NCI-H82 (cell line): ENCODE measurements at places on chromosomes 5 and 9.

DNA sequence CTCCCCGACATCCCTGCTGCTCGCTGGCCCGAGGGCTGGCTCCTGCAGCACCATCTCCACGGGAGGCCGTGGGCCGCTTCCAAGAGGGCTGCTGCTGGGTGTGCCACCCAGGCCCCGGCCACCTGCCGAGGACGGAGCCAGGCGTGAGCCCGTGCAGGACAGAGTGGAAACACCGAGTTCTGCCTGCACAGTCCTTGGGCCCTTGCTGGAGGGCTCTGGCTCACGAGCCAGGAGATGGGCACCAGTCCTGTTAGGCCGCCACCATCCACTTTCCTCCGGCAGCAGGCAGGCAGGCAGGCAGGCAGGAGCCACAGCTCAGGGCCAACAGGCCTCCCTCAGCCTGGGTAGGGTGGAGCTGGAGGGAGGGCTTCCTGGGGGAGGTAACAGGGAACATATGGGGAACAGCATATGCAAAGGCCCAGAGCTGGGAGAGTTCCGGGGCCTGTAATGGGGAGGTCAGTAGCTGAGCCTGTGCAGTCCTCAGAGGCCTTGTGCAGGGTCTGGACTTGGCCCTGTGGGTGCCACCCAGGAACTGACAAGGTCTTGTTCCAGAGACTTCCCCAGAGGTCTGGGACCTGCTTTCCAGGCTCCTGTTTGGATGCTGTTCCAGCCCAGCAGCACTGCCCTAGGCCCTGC lies 31.9 kb downstream of the RXRA start:
- DNase-seq, result no peak

DNA sequence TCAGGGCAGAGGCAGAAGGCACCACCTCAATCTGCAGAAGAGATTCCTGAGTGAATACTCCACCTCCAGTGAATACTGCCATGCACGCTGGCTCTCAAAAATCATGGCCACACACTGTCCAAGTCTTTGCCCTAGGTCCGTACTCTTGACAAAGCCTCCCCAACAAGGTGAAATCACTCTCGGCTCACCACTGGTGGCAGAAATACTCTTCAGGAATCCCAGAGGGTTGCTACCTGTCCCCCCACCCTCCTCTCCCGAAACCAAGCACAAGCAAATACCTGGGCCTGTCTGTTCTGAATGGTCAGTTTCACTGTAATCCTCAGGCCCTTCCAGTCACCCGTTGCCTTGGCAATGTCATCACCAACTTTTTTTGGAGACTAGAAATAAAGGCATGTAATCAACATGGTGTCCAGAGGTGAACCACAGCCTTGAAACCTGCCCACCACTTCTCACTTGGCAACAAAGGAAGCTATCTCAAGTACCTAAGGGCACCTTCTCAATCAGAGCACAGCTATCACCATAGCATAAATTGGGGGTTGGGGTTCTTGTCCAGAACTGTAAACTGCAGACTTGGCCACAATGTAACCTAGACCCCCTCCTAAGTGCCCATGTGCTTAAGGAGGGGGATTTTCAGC lies 1.8 kb downstream of the RPL12 start:
- DNase-seq, result no peak

DNA sequence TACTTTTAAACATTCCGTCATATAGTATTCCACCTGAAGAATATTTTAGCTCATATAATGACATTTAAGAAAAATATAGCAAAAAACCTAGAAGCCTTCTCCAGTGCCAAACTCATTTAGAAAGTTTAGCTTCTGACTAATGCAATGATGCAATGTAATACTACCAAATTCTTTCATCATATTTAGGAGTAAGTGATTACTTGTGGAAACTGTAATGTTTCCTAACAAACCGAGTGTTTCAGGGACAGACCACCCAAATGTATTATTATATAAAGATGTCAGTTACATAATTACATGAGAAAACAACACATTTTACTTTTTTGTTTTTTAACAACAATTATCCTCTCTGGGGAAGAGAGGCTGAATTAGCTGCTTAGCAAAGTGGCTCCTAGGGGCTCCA lies 316.2 kb downstream of the ARL15 start:
- DNase-seq, result no peak

DNA sequence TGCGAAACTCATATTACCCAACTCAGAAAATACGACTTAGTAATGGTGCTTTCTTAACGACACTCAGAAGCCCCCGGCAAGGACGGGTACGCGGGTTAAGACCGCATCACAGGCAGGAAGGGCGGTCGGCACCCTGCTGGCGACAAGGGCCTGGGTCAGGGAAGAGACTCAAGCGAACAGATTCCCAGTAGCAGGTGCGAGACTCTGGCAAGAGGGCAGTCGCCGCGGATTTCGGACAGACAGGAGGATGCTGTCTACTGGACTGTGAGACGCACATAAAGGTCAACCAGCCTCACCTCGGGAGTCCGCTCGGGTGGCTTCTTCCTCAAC lies 398 bp downstream of the RAPGEF6 start:
- DNase-seq, result peak; percentile 75

DNA sequence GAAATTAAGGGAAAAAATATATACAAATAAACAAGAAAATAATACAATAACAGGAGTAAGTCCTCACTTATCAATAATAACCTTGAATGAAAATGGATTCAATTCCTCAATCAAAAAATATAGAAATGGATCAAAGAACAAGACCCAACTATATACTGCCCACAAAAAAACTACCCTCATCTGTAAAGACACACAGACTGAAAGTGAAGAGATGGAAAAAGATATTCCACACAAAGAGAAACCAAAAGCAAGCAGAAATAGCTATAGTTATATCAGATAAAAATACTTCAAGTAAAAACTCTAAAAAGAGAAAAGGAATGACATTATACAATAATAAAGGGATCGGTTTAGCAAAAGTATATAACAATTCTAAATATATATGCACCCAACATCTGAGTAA lies 66.5 kb downstream of the KIAA0825 start:
- no peak for DNase-seq

DNA sequence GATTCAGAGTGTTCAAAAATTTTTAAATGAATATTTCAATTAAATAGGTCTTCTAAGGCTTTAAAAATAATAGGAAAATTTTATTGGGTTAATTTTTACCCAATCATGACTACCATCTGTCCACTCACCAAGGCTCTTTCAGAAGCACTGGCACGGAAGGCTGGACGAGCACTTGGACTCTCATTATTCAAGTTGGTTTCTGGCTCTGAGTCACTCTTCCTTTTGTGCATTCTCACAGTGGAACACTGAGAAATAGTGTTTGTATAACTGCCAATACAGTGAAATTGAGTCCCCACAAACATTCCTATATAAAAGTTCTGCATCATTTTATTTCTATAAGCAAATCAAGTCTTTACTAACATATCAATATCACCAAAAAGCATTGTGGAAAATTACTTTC lies 1149.0 kb downstream of the EFNA5 start:
- no peak for DNase-seq

DNA sequence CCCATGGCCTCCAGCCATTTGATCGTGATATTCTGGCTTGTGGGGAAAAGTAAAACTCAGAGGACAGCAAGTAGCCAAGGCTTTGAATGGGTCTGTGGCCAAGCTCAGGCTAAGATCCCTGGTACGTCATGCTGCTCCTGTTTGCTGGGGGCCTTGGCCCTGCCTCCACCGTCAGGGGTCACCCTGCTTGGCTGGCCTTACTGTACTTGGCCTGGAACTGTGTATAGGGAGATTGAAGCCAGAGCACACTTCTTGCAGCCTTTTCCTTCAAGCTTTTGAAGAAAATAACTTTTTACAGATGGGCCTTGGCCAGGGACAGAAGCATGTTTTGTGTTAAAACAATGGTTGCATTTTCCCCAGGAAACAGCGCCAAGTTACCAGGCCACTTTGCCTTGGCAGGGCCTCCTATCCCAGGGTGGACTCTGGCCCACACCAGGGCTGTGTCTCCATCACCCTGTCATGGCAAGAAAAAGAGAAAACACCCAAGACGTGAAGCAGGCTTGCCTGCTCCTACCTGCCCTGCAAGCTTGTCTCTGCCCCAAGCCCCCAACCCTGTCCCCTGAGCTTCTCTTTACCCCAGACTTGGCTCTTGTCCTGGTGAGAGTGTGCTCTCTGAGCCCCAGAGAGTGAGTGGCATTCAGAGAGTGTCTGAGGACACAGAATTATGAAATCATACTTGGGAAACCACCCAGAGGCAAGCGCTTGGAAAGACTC lies 286.9 kb downstream of the GADD45G start:
- no peak for DNase-seq

DNA sequence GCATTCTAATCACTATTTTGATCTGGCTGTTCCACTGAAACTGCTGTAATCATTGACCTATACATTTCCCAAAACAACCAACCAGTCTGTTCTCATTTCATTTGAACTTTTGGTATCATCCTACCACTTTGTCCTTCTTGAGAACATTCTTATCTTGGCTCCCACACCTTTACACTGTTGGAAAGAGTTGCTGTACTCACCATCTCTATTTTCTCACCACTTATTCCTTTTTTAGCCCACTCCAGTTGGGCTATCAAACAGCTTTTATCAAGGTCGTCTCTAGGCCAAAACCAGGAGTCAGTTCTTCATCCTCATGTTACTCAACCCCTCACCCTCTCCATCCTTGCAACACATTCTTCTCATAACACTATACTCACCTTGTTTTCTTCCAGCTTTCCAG lies 170.1 kb downstream of the KDM4C start:
- no peak for DNase-seq

DNA sequence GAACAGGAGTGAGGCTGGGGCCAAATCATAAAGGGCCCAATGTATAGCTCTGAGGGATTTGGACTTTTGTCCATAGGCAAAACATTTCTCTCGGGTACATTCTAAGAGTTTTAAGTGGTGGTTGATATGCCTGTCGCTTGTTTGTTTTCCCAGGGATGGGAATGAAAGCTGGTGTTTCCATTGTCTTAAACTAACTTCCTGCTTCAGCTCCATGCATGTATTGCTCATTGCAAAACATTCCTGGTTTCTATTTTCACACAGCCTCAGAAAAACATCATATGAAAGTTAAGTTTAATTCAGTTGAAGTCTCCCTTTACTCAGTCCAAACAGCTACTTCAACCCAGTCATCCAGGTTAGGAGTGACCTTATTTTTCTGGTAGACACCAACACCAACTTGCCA lies 235.0 kb downstream of the ACTL7B start:
- no peak for DNase-seq

DNA sequence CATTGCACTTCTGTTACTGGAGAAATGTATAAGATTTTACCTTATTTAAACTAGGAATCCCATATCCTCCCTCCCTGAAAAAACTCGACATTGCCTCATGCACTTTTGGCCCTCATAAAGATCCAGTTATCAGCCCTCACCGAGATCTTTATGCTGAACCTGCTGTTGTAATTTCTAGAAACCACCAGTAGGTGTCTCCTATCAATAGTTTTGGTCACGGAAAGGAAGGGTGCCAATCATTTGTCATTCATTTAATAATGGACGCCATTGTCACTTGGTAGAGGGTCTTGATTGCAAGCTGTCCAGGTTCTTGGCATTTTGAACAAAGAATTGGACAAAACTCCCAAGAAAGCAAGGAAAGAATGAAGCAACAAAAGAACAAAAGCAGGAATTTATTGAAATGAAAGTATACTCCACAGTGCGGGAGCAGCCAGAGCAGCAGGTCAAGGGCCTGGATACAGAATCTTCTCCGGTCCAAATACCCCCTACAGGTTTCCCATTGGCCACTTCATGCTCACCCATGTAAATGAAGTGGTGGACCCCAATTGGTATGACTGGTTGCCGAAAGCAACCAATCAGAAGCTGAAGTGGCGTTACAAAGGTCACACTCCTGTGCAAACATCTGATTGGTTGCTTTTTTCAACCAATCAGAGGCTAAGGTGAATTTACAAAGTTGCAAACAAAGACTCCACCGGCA lies 524.3 kb downstream of the PSAT1 start:
- peak; percentile 63 for DNase-seq

- DNase-seq, result peak; percentile 84
These were observed at the start of gene ZNF608 for GRCh38 chr5:124745928-124746915. Gene ZNF608, minus strand, starts transcription at chr5:124746639. Its CDS starts 1,650 bp downstream, at chr5:124744989.

- DNase-seq, result no peak
These were observed 28.7 kb downstream of the BICD2 start for GRCh38 chr9:92735636-92736562.

- no peak for DNase-seq
These were observed 18.8 kb upstream of the KIF2A start for GRCh38 chr5:62287237-62287636.

DNA sequence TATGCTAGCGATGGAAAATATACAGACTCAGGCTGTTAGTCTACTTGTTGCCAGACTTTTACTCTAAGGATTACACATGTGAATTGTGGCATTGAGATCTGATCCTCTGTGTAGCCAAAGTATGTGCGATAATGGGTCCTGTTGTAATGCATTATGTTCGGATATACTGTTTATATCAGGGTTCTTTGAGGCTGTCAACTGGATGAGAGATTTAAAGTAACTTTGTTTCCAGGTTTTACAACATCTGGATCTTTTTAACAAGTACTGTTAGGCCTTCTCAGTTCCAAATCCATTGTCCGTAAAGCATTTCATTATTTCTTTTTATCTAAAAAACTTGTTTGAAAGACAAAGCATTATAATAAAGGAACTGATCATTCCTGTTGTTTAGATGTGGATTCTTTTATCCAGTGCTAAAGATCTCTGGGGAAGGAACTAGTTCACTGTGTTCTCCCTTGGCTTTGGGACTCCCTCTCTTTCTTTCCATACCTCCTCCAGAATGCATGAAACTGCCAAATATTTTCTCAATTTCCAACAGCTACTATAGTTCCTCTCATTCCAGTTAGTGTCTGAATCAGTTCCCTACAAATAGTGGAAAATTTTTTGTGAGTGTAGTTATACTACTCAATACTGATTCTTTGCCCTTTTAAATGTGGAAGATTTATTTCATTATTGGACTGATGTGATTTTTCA lies 68.8 kb downstream of the HACD4 start:
- no peak for DNase-seq

GRCh38 chr5:14483504-14484157 lies 98.0 kb upstream of the OTULINL start:
- no peak for DNase-seq

GRCh38 chr9:35618325-35618727 lies at the start of gene CD72:
Gene CD72, minus strand, starts transcription at chr9:35618413. Its CDS starts 110 bp downstream, at chr9:35618303.
- DNase-seq, result no peak

- no peak for DNase-seq
These were observed 1930.5 kb downstream of the EFNA5 start for GRCh38 chr5:105740242-105740641.
